ENCODE measurements at places on chromosomes 2 and 18. TPM values are rescaled to one million over a fixed set of nuclear protein-coding genes. Genes with fewer than 3 reads are reported as not detected.

DNA sequence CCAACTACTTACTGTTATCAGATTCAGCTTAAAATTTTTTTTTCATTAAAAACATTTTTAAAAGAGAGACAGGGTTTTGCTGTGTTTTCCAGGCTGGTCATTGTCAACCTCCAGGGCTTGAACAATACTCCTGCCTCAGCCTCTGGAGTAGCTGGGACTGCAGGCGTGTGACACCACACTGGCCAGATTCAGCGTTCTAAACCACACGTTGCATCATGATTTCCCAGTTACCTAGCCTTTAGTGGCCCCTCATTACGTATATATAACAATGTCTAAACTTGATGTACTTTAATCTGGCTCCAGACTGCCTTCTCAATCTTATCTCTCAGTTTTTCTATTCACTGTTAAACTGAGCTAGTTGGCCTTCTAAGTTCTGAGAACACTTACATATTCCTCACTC, 89.6 kb downstream of the COMMD1 start:
- H3K36me3 ChIP-seq: no peaks in the 10 kb centered on the region
- no peaks in the 10 kb centered on the region for H3K27me3 ChIP-seq
- peak overlapping the region; percentile 22 for H3K27ac ChIP-seq
- H3K4me3 ChIP-seq: no peak overlapping the region
- peaks cover 2% of the 10 kb centered on the region for H3K4me1 ChIP-seq

DNA sequence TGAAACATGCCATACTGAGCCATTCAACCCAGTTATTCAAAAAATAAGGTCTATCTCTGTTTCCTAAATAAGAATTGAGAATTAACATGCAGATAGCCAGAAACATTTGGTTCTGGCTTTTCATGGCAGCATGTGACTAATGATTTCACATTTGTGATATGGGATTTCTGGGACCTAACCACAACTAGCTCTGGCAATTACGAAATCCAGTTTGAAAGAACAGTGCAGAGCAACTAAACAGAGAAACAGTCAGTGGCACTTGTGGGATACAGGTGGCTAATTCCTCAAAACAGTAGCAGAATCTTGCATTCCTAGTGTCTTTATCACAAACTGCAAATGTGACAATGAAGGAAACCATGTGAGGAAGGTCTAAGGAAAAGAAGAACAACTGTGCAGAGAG, 637.8 kb upstream of the CHAC2 start:
- H3K27me3 ChIP-seq: no peaks in the 10 kb centered on the region
- DNase-seq: no peak
- no peak overlapping the region for H3K4me3 ChIP-seq

STAT4 gene
- total RNA-seq: 134 TPM

DARS1 gene
- total RNA-seq: 58.5 TPM
